ENCODE measurements at places on chromosomes 11 and 22.

- DNase-seq, result no peak
Measured at GRCh38 chr11:133834682-133835592, 10.4 kb downstream of the SPATA19 start.

DNA sequence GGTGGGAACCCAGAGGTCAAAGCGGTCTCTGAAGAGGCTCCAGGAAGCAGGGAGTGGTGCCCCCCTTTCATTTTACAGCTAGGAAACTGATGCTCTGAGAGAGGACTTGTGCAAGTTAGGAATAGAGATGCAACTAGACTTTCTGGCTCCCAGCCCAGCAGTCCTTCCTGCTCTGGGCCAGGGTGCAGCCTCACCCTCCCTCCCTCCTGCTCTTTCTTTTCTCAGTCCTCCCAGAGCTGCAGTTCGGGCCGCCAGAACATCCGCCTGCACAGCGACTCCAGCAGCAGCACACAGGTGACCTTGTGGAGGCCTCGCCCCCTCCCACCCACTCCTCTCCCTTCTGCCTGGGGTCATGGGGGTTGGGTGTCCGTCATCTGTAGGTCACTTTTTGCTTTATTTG lies 51.5 kb downstream of the LHFPL7 start:
- DNase-seq, result no peak

- no peak for DNase-seq
Measured at GRCh38 chr11:115566180-115566764, 62.1 kb upstream of the CADM1 start.

- no peak for DNase-seq
Measured at GRCh38 chr11:7514099-7514591, 346 bp downstream of the PPFIBP2 start.

GRCh38 chr11:36030731-36031281 lies 86.9 kb downstream of the LDLRAD3 start:
- no peak for DNase-seq

DNA sequence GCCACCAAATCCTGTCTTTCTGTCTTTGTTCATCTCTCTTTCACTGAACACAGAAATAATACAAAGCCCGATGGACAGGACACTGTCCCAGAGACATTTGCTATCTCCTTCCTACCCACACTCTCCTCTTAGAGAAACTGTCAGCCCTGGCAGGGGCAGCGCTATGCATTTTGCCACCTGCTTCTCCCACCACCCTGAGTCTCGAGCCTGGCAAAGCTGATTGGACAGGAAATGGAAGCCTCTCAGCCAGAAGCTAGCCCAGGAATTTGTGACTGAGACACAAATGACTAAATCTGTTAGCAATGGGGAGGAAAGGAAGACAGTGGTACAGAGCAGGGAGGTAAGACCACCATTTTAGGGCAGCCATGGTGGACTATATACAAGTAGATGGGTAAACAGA lies 14.9 kb upstream of the GALNT18 start:
- no peak for DNase-seq

DNA sequence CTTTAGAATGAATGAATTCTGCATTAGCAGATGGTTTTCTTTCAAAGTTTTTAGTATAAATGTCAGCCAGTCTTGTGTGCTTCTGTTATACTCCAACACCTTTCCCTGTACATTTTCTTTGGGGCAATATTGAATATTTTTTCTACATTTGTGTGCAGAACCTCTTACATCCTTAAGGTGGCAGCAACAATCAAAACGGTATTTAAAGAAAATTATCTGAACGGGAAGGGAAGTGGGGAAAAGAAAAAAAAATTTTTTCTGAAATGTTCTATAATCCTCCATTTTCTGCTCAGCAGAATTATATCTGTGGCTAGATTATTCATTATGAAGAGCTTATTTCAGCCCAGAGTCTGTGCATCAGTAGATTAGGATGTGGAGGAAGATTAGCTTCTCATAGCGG lies 347.3 kb upstream of the RAG2 start:
- DNase-seq, result no peak

- DNase-seq, result no peak
Measured at GRCh38 chr22:40768206-40768605, 50.9 kb downstream of the SLC25A17 start.

GRCh38 chr22:44461614-44462013 lies 36.4 kb downstream of the RTL6 start:
- DNase-seq, result no peak

DNA sequence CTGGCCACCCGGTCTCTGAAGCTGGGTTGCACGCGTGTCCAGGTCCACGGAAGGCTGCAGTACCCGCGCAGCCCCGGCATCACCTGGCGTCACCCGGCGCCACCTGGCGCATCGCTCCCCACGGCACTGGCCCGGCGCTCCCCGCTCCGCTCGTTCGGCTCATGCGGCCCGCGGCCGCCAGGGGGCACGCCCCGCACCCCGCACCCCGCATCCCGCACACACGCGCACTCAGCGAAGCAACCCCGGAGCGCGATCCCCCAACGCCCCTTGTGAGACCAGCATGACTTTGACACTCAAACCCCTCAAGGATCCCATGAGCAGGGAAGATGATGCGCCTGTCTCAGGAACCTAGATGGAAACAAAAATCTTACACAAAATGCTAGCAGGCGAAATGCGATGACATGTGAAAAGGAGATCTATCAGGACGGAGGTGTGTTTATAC lies 11.9 kb downstream of the B3GNT6 start:
- DNase-seq, result no peak

- no peak for DNase-seq
Measured at GRCh38 chr11:70255477-70256116, 14.9 kb upstream of the PPFIA1 start.

GRCh38 chr11:87719326-87720073 lies 455.7 kb downstream of the RAB38 start:
- DNase-seq, result no peak

- no peak for DNase-seq
Measured at GRCh38 chr11:42407341-42407740, 904.5 kb upstream of the API5 start.

DNA sequence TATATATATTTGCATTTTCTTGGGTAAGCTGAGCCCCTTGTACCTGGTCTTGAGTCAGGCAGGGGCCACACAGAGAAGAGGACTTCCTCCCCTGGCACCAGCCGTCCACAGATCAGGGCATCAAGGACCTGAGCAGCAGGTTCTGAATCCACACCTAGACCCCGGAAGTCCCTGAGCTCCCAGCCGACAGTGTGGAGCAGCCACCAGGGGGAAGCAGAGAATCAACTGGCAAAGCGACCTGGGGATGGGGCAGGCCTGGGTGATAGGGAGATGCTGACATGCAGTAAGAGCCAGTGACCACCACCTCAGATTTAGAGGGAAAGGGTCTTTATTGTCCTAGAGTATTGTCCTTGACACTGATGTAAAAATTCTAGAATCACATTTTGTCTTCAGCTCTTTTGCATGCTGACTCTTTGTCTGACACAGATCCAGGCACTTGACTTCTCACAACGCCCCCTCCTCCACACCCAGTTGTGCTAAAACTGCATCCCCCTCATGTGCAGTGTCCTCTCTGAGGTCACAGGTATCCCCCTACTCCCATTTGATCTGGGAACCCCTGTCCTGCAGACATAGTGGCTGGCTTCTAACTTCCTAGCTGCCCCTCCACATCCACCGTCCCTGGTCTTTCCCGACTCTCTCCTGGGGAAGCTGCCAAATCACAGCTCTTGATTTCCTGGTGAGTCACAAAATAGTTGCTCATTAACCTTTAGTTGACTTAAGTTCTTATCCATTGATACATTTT lies 109.3 kb downstream of the GGTLC2 start:
- DNase-seq, result no peak

- no peak for DNase-seq
Measured at GRCh38 chr11:67409781-67410368, 5.6 kb upstream of the CARNS1 start.

DNA sequence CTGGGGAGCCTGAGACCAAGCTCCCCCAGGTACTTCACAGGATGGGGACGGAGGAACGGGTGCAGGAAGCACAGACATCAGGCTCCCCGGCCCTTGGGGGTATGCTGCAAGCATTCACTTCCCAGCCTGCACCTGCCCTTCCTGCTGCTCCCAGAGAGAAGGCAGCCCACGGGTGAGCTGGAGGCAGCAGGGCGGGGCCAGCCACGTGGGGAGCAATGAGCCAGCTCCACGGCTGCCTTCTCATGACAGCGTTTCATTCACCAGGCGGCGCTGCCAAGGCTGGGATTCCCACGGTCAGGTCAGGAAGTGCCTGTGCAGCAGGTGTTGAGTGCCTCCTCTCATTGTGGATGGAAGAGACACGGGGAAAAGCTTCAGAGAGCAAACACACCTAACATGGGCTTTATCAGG lies 14.5 kb upstream of the PHLDA2 start:
- DNase-seq, result no peak

- DNase-seq, result no peak
Measured at GRCh38 chr11:17598700-17599459, 51.8 kb downstream of the OTOG start.

- DNase-seq, result no peak
Measured at GRCh38 chr11:66331542-66332370, 4.5 kb downstream of the RIN1 start.

DNA sequence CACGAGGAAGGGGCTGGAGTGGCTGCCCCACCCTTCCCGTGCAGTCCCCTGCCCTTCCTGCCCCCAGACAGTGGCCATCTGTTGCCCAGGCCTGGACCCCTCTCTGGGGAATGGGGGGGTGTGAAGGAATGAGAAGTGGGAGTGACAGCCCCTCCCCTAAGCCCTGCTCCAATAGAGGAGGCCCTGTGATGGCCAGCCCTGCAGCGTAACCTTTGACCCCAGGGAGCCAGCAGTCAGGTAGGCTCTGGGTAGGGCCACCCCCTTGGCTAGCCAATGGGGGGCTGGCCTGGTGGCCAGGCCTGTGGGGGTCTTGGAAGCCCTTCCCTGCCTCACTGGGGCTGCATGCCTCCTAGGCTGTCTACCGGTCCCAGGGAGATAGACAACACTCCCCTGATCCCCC lies 6.6 kb downstream of the FLRT1 start:
- no peak for DNase-seq

DNA sequence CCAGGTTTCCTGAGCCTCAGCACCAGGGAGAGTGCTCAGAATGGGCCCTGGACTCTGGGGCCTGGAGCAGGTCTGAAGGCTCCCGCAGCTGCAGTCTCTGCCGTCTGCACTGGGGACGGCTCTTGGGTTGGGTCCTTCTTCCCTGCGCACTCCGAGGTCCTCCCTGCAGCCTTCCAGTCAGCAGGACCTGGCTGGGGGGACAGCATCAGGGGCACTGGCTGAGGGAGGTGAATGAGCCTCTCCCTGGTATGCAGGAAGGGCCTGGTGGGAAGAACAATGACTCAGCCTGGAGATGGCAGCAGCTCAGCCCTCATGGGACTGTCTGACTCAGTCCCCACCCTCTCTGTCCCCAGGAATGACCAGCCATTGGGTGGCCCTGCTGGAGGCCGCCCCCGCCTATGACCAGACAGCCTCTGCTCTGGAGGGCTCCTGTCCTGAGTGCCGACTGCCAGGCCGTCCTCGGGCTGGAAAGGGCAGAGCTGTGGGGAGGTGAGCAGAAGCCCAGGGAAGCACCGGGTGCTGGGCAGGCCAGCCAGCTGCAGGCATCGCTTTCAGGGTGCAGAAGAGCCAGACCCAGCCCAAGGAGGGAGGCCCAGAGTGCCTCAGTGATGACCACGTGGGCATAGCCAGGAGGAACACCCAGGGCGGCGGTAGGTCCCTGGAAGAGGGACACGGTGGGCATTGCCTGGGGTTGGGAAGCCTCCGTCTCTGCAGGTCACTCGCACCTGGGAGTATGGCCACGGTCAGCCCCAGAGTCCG lies 455.0 kb downstream of the BRD1 start:
- no peak for DNase-seq

- peak; percentile 11 for DNase-seq
Measured at GRCh38 chr11:32090545-32091370, at the start of gene RCN1. RCN1 (plus strand) TSS chr11:32091074; CDS start chr11:32091197, 123 bp downstream.

- DNase-seq, result no peak
Measured at GRCh38 chr11:65078786-65079342, 5.0 kb downstream of the CDCA5 start.

- DNase-seq, result no peak
Measured at GRCh38 chr22:31248138-31248745, 36.1 kb downstream of the LIMK2 start.

DNA sequence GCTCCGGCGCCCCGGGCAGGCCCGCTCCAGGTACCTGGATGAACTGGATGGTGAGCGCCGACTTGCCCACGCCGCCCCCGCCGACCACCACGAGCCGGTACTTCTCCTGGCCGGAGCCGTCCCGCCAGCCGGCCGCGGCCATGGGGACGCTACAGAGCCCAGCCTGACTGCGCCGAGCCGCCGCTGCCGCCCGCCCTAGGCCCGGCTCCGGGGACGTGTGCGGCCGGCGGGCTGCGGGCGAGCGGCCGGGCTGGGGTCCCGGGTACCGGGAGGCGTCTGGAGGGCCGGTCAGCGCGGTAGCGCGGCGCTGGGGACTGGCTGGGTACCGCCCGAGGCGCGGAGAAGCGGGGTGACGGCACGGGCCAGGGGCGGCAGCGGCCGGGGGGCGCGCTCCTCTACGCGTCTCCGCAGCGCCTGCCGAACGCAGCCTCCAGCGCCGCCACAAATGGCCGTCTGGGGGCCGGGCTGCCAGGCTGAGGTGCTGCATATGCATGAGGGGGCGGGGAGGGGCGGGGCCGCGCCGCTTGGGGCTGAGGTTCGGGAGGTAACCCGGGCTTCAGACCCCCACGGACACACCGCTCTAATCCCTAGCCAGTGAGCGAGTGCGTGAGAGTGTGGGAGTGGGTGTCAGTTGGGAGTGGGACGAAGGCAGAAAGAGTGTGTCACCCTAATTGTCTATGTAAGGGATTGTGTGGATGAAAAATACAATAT lies at the start of gene RRAS2:
Gene RRAS2 (minus strand): TSS at position 455 of the 711 bp plus-strand sequence. CDS start 313 bp downstream, at position 142.
- no peak for DNase-seq

GRCh38 chr11:59706518-59707285 lies 6.9 kb downstream of the OR10V1 start:
- DNase-seq, result no peak

GRCh38 chr11:75024068-75024449 lies 35.3 kb downstream of the NEU3 start:
- DNase-seq, result no peak

- no peak for DNase-seq
Measured at GRCh38 chr11:1765871-1766718, 2.4 kb upstream of the CTSD start.

DNA sequence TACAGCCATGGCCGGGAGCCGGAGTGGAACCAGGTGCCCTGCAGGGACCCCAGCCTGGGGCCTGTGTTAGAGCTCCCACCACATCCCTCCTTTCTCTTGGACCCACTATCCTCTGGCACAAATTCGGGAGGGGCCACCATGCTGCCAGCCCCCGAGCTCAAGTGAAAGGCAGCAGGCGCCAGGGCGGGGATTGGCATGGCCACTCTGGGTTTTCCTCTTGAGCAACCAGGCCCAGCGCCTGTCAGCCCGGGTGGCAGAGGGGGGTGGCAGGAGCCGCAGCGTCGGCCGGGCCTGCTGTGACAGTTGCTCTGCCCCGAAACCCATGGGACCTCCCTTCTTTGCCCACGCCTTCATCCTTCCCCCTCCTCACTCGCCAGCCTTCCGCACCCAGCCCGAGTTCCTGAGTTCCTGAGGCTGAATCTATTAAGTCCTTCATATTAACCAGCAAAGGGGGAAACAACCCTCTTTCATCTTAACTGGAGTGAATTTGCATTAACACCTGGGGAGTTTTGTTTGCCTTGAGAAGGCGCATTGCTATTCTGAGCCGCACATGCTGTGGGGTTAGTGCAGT lies 16.8 kb upstream of the CABP7 start:
- no peak for DNase-seq

Data from cortex of kidney (tissue), 1 donor.